Stimulated activated CD4-positive, alpha-beta T cell treated with anti-CD3 and anti-CD28 coated beads, Interleukin-2, amount 100 ng/mL, for 48 hours (primary cell): ENCODE measurements at places on chromosomes 11 and 22.

DNA sequence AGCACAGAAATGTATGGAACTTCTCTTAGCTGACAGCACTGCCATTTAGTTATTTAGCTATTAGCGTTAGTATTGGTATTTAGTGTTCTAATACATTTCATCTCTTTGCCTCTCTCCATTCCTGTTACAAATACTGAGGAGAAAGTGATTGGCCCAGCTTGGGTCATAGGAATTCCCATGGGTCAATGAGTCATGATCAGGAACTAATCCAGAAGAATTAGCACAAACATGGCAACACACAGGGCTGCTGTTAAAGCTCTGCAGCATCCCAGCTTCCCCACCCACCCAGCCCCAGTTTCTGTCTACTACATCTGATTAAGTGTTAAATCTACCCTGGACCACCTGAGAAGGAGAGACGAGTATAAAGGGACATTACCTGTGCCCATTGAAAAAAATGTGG lies 36.1 kb downstream of the PDGFD start:
- no peak for DNase-seq

DNA sequence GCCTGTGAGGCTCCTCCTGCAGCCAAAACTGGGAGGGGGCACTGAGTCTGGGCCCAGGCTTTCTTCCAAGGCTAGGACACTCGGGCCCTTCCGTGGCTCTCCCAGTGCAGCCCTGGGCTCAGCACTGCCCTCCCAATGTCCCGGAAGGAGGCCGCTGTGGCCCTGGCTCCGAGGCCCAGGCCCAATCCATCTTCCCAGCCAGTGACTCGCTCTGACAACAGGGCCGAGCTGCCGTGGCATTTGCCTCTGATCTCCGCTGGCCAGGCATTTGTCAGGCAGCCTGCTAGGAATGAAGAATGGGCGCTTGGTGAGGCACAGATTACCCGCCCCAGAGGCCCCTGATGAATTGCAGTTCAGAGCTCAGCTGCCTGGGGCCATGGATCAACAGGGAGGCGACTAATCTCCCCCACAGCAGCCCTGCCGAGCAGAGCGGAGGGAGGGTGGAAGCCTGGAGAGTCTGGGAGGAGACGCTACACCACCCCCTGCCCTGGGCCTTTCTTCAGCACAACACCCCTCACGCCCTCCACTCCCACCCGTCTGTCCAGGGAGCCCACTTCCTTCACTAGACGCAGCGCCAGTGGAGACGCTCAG lies 8.3 kb downstream of the FXYD2 start:
- no peak for DNase-seq

DNA sequence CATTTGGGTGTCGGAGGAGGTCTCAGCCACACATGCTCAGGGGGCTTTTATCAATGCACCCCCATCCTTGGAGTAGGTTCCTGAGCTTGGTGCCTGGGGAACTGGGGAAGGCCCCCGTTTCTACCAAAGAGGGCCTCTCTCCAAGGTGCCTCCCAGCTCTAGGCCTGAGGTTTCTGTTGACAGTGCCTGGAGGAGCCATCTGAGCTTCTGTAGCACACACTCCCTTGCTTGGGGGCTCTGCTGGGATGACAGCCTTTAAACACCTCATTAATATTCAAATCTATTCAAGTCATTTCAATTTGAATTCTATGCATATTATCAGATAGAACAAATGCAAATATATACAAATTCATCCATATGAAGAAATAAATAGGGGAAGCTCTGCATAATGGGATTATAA lies 18.9 kb downstream of the KIRREL3 start:
- no peak for DNase-seq

DNA sequence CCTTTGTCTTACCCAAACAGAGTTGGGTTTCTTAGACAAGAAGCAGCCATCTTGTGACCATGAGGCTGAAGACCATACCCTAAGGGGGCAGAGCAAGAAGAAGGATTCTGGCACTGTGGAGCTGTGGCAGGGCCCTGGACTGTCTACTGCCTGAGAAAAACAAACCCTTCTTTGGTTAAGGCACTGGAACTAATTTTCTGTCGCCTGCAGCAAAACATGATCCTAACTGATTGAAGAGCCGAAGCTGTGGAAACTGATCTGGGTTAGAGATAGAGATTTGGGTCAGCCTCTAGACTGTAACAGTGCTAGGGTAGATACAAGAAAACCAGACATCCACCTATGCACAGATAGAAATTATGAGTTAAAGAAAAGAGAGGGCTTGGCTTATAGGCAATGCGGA lies 11.3 kb upstream of the ACER3 start:
- no peak for DNase-seq

GRCh38 chr11:66957971-66958231 lies 282 bp downstream of the PC start:
- DNase-seq, result no peak

- no peak for DNase-seq
These were observed 32.7 kb upstream of the TMEM41B start for GRCh38 chr11:9347100-9347499.

- peak; percentile 2 for DNase-seq
These were observed 94.3 kb downstream of the SLC17A6 start for GRCh38 chr11:22432291-22433093.

DNA sequence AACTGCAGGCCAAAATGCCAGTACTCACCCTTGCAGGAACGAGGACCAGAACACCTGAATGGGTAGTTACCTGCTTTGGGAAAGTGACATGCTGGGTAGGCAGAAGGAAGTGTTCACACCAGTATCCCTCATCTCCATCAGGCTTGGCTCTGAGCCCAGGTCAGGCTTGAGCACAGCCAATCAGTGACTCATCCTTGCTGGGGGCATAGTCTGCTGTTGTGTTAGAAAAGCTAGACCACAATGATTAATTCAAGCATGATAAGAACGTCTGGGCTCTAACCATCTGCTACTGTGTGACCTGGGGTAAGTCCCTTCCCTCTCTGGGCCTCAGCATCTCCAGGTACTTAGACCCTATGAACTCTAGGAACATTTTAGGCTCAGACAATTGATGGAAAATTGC lies 450.4 kb downstream of the MIAT start:
- DNase-seq, result no peak

- DNase-seq, result no peak
These were observed 56.1 kb upstream of the CDON start for GRCh38 chr11:126118806-126119205.

- no peak for DNase-seq
These were observed 117.0 kb downstream of the FBXO7 start for GRCh38 chr22:32591620-32592019.

- no peak for DNase-seq
These were observed 26.3 kb upstream of the TH start for GRCh38 chr11:2197771-2198520.

DNA sequence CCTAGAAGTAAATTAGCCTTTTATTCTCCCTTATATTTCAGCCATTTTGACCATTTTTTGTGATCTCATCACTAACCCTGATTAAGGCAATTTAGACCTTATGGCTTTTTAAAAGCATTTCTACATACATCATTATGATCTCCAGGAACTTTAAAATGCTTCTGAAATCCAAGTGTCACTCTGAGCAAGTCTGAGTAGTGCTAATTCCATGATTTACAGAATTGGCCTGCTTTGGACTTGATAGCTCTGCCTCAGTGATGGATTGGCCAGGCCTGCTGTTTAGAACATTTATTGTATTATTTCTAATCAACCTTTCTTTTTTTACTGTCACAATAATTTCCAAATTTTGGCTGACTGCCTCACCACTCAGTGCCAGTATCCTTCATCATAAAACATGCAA lies 116.4 kb downstream of the KCNA4 start:
- DNase-seq, result no peak

GRCh38 chr11:65425105-65425970 lies 2.7 kb downstream of the NEAT1 start:
- DNase-seq, result peak; percentile 73

GRCh38 chr11:29184939-29185890 lies 831.6 kb downstream of the KCNA4 start:
- no peak for DNase-seq

DNA sequence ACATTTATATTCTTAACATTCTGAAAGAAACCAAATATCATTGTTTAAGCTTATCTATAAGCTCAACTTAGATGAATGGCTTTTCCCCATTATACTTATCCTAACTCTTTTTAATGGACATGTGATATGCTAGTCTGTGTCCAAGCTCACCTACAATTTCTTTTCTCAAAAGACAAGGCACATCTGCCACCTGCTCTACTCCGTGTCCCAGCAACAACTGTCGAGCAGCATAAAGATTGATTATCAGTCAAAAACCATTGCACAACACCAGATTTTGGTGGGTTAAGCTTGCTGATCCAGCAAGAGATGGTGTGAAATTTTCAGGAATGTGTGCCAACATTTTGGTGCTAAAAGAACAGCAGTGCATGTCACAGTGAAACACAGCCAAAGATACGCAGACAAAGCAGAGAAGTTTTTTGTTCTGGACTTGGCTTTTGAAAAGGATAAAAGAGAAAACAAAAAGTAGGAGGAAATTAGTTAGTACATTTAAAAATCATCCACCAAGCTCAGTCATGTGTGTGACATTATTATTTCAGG lies 65.8 kb downstream of the DCDC1 start:
- DNase-seq, result no peak

GRCh38 chr11:130095326-130095725 lies 25.6 kb downstream of the APLP2 start:
- DNase-seq, result no peak

DNA sequence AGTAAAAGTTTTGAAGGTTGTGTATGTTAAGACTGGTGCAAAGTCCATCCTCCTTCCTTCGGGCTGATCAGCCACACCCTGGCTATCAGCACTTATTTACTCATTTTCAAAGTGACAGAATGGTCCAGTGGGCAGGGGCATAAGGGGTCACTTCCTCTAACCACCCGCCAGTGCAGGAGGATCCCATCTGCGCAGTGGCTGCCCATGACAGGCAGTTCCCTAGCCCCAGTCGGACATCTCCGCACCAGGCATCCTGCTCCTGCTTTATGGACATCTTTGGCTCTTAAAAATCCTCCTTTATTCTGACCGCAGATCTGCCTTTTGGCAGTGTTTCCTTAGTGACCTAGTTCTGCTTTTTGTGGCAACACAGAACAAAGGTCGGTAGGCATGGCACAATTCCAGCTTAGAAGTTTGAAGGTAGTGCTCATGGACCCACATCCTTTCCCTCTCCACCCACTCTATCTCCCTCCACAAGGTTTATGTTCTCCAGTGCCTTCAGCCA lies 55.9 kb downstream of the BMAL1 start:
- DNase-seq, result no peak

DNA sequence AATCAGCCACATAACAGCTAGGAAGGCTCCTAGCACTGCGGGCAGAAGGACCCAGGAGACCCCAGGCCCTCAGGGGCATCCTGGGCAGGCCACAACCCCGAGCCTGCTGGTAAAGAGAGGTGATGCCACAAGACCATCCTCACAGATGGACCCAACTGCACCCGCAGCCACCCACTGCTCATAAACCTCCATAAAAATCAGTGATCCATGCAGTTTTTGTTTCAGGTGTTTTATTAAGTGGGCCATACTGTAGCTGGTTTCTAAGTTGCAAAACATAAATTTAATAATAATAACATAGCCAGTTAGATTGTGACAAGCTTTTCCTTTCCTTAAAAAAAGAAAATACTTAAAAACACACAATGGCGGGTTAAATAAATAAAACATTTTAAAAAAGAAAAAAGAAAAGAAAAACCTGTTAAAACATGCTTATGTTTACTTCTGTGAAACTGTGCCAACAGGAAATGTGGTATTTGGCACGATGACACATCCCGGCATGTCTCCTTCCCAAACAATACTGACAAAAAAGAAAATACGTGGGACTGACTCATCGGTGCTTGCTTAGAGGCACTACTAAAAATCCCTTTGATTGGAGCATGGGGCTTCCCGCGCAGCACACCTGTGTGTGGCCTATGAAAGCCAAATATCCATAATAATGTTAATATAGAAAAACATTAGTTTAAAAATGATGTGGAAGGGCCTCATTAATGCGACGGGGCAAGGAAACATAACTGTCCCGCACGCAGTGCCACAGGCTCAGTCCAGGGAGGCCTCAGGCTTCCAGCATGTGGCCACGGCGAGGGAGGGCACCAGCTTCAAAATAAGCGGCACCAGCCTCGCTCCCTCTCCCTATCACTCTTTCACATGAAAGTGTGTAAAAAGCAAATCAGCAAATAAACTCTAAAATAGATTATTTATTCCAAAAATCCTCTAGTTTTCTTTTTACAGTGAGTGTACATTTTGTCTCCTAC lies 47.5 kb upstream of the SCUBE2 start:
- DNase-seq, result peak; percentile 12

DNA sequence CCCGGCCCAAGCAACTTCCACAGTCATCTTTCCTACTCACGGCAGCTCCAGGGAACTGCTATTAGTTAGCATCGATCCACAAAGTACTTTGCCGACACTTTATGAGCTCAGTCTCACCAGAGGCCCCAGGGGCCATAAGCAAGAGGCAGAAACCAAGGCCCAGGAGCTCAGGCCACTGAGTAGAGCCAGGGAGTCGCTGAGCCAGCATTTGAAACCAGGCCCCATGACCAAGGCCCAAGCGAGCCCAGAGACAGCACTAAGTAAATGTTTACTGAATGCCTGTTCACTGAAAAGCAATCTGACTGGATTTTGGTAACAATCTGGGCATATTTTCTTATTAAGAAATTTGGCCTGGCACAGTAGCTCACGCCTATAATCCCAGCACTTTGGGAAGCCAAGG lies 43.3 kb downstream of the ARRB1 start:
- no peak for DNase-seq

DNA sequence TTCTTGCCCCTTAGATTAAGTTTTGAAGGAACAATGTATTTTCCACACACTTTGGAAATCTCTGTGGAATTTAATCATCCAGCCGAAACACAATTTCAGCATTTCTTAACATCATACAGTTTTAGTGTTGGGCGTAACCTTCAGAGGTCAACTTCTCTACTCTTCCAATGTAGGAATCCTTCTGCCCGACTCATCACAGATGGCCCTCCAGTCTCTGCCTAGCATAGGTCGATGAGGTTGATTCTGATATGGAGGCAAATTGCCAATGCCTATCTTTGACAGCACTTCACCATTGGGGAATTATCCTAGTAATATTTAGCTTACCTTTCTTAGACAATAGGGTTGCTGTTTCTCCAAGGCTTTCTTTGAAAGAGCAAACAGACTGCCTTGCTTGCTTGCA lies 175.7 kb upstream of the TTC12 start:
- no peak for DNase-seq

DNA sequence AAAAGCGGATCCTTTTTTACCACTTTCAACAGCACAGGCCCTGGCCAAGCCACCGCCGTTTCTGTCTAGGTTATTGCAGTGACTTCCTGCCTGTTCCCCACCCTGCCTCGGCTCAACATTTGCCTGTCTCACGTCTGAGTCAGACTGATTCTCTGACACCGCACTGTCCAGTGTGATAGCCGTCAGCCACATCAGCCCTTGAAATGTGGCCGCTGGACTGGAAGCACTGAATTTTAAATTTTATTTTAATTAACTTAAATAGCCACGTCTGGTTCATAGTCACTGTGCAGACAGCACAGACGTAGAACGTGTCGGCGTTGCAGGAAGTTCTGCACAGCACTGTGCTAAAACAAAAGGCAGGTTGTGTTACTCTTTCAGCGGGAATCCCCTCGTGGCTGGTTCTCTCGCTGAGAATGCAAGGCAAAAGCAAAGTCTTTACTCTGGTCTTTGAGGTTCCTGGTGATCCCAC lies 56.3 kb upstream of the ADSL start:
- DNase-seq, result peak; percentile 43

- DNase-seq, result no peak
These were observed 2.5 kb downstream of the DBX1 start for GRCh38 chr11:20157728-20158127.
